ENCODE measurements at places on chromosomes 12 and 14. TPM values are rescaled to one million over a fixed set of nuclear protein-coding genes. Genes with fewer than 3 reads are reported as not detected.

DNA sequence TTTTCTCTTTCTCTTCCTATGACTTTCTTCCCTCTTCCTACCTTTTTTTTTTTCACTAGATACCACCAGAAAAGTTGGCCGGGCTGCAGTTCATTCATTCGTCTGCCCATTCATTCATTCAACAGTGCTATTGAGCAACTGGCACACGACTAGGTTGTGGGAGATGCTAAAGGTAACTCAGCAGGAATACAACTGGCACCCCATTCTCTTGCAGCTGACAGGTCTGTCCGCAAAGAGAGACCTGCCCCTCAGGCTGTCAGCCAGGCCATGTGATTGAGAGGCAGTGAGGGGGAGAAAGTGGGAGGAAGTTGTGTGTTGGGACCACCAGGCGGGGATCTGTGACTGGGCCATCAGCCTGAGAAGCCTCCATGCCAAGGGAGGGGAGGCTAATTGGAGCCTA lies 105.2 kb downstream of the TSPAN9 start:
- DNase-seq, result no peak

DNA sequence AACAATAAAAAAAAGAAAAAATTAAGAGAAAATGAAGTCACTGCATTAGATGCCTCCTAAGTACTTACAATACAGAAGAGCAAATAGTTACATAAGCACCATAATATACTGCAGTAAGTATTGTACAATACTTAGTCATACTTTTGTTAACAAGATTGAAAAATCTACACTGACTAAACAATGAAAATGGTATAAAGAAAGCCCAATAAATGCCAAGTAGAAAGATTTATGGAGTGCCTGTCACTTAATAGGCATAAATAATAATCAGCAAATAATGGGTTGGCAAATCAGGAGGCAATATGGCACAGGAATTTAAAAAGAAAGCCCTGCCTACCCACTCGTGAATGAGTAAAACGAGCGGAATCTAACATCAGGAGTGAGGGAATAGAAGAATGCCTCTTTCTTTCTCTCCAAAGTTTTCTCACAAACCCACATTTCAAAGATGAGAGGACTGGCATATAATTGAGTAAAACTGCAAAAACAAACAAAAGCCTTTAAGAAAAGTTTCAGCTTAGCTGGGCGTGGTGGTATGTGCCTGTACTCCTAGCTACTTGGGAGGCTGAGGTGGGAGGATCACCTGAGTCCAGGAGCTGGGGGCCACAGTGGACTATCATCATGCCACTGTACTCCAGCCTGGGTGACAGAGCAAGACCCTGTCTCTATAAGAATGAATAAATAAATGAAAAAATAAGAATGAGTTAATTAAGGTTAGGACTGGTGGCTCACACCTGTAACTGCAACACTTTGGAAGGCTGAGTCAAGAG lies 36.1 kb downstream of the CRY1 start:
- no peak for DNase-seq

DNA sequence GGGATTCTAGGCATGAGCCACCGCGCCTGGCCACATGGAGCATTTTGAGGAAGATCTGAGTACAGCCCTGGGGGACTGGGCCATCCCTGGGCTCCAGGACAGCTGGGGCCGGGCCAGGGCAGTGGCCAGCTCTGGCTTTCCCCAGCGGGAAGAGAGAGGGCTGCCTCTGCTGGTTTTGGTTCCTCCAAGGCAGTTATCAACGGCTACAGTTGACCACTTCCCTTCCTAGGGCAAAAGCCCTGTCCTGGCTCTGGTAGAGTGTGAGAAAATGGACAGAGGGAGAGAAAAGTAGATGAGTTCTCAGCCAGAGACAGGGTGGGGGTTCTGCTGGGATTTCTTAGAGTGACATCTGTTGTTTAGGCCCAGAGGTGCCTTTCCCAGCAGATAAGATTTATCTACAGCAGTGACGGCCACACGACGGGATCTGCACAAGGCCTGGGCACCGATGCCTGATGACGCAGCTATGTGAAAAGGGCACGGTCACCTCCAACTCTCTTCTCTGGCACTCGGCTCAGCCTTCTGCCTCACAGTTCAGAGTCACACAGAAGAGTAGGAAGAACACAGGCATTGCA lies 5.5 kb upstream of the HVCN1 start:
- DNase-seq, result no peak

- peak; percentile 73 for DNase-seq
These were observed 12.2 kb downstream of the ITPK1 start for GRCh38 chr14:93103392-93104080.

Gene RGS6
- total RNA-seq, result 5.8 TPM
